ENCODE measurements at places on chromosomes 11 and 22.

- no peak for DNase-seq
Measured at GRCh38 chr11:126636911-126637794, 281.7 kb downstream of the ST3GAL4 start.

GRCh38 chr11:93220078-93220477 lies 22.3 kb upstream of the SLC36A4 start:
- no peak for DNase-seq

GRCh38 chr22:44145544-44145943 lies 35.2 kb upstream of the PARVG start:
- DNase-seq: no peak

GRCh38 chr11:57881647-57882046 lies 120.0 kb downstream of the CTNND1 start:
- no peak for DNase-seq

- no peak for DNase-seq
Measured at GRCh38 chr11:30510750-30511149, 75.4 kb downstream of the MPPED2 start.

GRCh38 chr22:22748297-22748743 lies 103.9 kb downstream of the GGTLC2 start:
- DNase-seq: no peak

DNA sequence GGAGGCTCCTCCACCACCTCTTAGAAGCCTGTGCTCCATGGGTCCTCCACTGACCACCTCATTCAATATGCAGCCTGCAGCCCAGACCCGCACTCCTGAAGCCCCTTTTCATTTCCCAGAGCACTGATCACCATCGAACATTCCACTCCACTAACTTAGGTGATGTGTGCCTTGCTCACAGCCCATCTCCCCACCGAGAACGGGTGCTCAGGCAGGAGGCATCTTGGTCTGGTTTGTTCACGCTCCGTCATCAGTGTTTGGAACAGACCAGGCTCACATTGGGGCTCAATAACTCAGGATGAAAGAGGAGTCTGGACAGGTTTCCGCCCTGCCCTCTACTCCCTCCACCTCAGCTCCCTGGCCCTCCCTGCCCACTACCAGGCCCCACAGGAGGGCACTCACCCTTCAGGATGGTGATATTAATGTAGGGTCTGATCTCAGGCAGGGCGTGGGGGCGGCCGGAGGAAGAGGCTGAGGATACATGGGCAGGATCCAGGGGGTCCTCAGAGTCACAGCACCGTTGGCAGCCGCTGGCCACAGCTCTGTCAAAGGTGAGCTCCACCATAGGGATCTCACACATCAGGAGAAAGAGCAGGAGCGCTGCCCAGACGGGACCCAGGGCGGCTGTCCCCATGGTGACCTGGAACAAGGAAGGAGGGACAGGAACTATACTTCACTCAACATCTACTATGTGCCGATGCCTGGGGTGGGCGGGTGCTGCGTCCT lies 3.1 kb downstream of the C1QTNF6 start:
- DNase-seq: no peak

- no peak for DNase-seq
Measured at GRCh38 chr22:39958009-39958711, 2.0 kb upstream of the TMA7B start.

DNA sequence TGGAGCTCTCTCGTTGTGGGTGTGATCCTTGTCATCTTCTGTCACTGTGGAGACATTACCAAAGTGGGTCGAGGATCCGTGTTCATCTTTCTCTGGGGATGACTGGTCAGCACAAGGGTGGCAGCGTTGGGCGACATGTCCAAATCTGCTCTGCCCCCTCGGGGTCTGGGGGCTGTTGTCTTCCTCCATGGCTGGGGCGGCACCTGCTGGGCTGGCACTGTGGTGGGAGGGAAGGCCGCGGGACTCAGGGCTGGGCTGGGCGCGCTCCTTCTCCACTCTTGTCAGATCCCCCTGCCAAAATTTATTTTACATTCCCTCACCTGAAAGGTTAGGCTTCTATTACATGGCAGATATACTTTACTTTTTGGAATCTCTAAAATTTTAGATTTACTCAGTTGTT lies 96.4 kb downstream of the UVRAG start:
- no peak for DNase-seq
